ENCODE measurements at places on chromosomes 1 and 21. TPM values are rescaled to one million over a fixed set of nuclear protein-coding genes. Genes with fewer than 3 reads are reported as not detected.

Gene SLC1A7
- 0.89 TPM for total RNA-seq

Gene NHLH2
- not detected for total RNA-seq

Gene AADACL4
- total RNA-seq: not detected

GRCh38 chr1:64963466-64963865, 2.9 kb downstream of the JAK1 start:
- DNase-seq: no peak

- DNase-seq: no peak
Observed at GRCh38 chr21:33884376-33885171, 31.0 kb downstream of the ATP5PO start.

DNA sequence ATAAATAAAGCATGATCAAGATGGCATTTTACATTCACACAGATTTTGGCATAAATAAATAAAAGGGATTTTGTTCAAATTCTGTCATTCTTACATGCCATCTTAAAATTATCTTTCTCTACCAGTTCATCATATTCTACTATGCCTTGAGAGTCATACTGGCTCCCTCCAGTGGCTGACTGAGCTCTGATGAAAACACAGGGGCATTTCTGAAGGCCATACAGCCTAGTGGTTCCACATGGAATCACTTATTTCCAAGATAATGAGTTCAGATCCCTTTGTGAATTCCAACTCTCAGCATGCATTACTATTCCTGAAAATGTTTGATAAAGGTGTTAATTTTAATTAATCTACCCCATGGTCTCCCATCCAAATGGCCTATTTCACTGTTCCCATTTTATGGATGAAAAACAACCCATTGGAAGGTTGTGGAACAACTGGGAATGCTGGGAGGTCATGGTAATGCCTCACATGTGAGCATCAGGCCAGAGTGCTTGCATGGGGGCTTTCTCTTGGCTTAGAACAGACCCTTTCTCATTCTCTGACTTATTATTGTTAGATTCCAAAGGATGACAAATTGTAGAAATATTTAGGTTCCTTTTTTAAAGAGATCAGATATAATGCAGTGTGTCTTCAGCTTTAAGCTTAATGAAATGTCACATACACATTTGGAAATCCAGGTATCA, 622.4 kb upstream of the PKN2 start:
- DNase-seq: peak; percentile 72

DNA sequence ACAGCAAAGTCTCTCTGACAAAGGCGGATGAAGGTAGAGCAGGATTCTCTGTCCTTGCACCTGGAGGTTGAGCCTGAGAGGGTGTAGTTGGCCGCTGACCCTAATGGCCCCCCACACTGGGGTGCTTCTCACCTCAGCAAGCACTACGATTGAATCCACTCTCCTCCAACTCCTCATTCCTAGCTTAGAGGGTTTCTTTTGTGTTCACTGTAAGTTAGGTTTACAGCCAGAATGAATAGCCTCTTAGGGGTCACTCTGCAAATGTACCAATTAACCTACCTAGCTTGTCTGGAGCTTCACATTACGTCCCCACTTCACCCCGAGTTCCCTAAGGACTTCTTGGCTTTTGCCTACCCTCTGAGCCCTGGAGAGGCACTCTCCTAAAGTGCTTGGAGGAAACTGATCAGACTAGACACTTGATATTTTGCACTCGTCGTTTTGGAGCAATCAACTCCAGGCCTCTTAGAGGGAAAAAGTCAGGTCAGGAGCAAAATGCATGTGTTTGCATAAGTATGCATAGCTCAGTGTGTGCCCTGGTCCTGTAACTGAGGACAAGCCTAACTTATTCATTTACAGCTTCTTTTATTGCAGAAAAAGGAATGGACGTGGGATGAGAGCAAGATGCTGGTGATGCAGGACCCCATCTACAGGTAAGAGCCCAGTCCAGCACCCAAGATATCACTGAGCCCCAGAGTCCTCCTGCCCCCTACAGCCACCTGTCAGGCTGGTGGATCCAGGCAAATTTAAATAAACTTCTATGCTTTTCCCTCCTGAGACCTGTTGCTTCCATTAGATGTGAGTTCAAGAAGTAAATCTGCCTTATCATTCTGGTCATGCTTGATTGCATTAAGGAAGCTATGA, 76.4 kb downstream of the SPATA46 start:
- no peak for DNase-seq

- DNase-seq: no peak
Observed at GRCh38 chr1:232676307-232676706, 46.4 kb upstream of the SIPA1L2 start.

GRCh38 chr21:23401278-23401677, 2206.0 kb downstream of the MRPL39 start:
- DNase-seq: no peak

DNA sequence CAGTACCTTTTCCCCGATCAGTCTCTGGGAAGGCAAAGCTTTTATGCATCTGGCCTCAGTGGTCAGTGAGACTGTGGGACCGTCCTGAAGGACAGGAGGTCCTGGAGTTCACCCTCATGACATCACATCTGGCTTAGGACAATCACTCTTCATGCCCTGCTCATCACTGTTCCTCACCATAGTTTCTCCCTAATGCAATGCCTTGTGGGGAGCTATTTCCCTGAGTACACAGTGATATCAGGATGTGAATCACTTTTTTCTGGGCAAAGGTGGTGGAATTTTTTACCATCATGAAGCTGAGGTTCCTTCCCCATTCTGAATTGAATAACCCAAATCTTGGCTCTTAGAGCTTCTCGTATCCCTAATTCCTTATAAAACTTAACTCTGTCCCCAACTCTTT, 34.8 kb upstream of the CFAP126 start:
- DNase-seq: no peak

- DNase-seq: no peak
Observed at GRCh38 chr1:27095576-27095975, 59.3 kb downstream of the SLC9A1 start.

- no peak for DNase-seq
Observed at GRCh38 chr1:178682429-178682828, 42.6 kb upstream of the RALGPS2 start.

- DNase-seq: no peak
Observed at GRCh38 chr21:40752125-40752524, 94.8 kb downstream of the DSCAM start.

DNA sequence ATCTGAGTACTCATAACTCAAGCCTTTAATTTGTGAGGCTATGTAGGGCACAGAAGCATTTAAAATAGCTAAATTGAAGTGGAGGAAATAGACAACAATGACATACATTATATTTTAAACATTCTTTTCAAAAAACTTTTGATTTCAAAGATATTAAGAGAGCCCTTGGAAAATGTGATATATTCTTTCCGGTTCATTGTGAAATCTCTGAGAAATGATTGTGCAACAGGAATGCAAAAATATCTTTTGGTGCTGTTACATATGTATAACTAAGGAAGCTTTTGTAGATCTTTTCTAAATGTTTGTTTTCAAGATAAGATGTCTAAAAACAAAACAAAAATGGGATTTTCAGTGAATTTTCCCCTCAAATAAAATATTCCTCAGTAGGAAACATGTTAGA, 185.2 kb downstream of the LEPR start:
- no peak for DNase-seq

- DNase-seq: no peak
Observed at GRCh38 chr1:227445746-227446145, 117.6 kb upstream of the ZNF678 start.

DNA sequence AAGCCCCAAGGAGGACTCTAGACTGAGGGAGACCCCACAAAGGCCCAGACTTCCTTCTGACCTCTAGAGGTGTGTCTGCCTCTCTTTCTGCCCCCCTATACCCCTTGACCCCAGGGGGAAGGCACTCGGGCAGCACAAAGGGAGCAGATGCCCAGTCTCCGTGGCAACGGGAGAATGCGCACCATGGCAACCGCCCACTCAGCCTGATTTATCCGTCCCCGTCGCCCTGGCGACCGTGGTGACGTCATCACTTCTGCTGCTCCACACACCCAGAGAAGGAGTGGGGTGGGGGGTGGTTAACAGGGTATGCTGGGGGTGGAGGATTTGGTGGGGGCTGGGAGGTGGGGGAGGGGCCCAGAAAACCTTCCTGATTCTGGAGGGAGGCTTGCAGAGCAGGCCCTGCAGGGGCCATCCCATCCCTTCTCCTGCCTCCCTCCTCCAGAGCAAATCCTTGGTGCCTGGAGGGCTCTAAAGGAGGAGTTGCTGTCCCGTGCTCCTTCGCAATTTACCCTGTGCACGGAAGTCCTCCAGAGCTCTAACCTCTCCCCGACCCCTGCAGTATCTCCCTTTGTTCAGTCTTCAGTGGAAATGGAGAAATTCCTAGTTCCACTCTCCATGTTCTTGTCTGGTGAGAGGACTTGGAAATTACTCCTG, 6.3 kb downstream of the CELF3 start:
- no peak for DNase-seq

GRCh38 chr1:172394141-172394751, 26.2 kb upstream of the C1orf105 start:
- DNase-seq: no peak

Data from sciatic nerve (tissue), 2 donors.